Vagina (tissue), 2 donors: ENCODE measurements at places on chromosomes 13 and 19.

- no peak for DNase-seq
These were observed 31.4 kb upstream of the MTIF3 start for GRCh38 chr13:27481766-27482165.

DNA sequence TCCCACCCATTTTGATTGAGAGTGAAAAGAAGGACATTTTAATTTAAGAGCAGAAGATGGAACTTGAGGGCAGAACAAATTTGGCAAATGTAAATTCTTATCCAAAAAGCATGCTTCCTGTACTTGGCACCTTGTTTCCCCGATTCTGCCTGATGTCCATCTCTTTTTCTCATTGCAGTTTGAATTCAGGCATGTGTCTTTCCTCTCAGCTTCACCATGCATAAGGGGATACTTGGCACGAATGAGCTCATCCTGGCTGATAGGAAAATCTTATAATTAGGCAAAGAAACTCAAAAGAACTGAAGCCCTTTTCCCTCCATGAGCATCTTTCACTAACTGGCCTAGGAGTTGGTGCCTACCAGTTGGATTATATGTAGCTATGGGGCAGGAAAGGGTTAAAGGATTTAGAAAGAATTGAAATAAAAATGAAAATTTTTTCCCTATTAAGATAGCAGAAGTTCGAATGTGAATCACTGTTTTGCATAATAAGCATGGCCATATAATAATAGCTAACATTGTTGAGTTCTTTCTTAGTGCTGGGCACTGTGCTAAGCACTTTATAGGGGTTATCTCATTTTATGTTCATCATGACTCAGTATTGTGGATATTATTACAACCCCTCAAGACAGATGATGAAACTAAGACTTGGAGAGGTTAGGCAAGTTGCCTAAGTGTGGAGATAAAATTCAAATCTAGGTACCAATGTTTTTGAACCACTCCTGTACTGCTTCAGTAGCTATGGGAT, 386.6 kb downstream of the KCNRG start:
- DNase-seq = no peak

DNA sequence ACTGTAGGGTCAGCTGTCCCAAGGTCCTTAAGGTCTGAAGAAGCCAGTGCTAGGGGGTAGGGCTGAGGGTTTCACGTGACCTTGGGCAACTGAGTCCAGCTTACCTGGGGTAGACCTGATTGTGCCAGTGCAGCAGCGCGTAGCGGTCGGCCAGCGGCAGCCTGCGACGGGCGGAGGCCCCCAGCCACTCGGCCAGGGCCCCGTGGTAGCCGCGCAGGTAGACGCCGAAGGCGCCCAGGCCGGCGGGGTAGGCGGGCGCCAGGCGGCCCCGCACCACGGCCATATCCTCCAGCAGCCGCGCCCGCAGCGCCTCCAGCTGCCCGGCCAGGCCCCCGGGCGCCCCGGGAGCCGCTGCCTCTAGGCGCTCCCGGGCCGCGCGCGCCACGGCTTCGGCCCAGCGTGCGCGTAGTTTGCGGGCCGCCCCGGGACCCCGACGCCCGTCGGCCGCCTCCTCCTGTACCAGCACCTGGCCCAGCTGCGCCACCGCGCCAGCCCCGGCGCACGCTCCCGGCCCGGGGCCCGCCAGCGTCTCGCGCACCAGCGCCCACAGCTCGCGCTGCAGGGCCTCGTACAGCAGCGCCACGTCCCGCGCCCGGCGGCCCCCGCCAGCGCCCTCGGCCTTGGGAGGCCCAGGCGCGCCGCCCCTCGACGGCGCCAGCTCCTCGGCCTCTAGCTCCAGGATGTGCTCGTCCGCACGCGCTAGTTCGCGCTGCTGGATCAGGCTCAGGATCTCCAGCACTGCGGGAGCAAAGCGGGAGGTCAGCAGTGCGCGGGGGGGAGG, 10.9 kb downstream of the EXOC3L2 start:
- no peak for DNase-seq

DNA sequence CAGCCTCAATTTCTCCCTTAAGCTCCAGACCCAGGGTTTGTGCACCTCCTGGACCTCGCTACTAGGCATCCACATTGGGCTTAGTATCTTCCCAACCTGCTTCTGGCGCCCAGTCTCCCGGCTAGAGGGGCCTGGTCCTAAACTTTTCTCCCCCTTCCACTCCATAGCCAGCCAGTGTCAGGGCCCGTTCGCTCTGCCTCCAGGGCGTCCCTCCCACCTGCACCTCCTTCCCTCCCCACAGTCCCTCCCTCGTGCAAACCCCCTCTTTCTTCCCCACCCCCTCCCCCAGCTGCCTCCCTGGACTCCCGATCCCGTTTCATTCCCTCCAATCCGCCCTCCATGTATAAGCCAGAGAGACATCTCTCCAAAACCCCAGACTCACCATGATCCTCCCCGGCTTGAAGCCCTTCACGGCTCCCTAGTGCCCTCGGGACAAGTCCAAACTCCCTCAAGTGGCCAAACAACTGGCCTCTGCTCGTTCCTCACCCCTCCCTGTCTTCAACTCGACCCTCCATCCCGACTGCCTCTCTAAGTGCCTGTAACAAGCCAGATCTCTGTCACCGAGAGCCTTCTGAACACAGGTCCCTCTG, 997 bp upstream of the SAMD4B start:
- no peak for DNase-seq

DNA sequence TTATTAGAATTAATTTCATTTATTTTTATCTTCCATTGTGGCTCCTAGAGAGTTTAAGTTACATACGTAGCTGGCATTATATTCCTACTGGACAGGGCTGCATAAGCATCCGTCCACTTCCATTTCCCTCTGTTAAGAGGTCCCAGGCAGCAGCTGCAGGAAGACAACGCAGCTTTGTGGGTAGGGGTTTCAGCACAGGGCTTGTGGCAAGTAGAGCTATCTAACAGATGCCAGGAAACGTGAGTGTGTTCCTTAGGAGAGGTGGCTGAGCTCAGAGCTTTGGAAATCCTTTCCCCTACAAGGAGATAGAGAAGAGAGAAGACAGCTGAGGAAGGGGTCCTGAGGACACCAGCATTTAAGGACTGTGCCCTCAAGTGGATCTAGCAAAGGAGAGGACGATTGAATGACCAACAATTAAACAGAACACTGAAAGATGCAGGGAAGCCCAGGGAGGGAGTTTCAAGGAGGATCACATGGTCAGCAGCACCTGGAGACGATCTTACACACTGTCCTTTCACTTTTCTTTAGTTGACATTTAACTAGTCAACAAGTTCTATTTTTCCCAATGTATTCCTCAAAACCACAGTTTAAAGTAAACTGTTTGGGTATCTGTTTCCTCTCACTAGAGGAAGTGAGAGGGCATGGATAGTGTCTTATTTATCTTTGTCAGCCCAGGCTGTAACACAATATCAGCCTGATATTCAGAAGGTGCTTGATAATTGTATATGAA, 2.3 kb upstream of the N4BP2L1 start:
- DNase-seq = no peak

GRCh38 chr19:52679598-52679997, 41.4 kb upstream of the ZNF83 start:
- DNase-seq = no peak

DNA sequence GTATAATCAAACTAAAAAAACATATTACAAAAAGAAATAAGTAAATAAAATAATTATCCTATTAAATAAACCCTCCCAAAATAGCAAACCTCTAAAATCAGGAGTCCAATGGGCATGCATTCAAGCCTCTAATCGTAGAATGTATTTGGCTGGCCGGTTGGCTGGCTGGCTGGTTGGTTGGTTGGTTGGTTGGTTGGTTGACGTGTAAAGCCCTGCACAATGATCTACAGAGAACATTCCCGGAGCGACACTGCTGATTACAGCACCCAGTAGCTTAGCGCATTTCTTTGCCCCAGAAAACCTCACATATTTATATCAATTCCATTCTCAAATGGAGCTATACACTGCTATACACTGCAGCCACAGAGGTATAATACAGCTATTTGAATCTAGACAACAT, 65.6 kb downstream of the SACS start:
- no peak for DNase-seq

DNA sequence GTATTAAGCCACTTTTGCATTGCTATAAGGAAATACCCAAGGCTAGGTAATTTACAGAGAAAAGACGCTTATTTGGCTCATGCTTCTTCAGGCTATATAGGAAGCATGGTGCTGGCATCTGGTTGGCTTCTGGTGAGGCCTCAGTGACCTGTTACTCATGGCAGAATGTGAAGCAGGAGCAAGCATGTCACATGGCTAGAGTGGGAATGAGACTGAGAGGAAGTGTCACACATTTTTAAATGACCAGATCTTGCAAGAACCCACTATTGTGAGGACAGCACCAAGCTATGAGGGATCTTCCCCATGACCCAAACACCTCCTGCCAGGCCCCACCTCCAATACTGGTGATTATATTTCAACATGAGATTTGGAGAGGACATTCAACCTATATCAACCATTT, 25.7 kb upstream of the IGFL4 start:
- DNase-seq = no peak

DNA sequence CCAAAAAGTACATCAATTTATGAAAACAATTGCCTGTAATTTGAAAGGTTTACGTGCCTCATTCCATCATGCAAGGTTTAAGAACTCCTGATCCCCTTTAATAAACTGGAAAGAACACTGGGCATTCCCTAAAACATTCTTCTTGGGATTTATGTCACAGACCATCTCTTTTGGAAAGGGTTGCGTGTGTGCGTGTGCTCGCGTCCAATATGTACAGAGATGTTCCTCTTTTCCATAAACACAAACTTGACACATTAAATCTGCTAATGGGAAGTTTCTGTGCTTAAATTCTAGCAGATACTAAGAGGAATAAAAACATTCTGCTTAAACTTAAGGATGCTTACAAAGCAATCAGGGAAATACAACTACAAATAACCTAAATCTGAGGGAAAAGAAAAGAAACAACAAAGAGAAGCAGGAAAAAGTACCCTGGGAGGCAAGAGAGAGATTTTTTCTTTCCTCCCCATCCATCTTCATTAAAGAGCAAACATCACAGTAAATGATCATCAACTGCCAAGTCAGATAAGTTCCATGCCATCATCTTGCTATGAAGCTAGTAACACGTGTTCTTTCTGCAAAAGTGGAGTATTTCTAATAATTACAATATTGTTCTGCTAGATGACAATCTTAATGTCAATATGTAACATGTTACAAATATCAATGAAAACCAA, 83.7 kb downstream of the STK24 start:
- no peak for DNase-seq
